ENCODE measurements at places on chromosomes 5 and 9. TPM values are rescaled to one million over a fixed set of nuclear protein-coding genes. Genes with fewer than 3 reads are reported as not detected.
A peak's percentile ranks its signal among the peaks of the same experiment; 100 is the strongest.

GRCh38 chr9:81599837-81600236 lies 89.5 kb downstream of the TLE1 start:
- DNase-seq = no peak

DNA sequence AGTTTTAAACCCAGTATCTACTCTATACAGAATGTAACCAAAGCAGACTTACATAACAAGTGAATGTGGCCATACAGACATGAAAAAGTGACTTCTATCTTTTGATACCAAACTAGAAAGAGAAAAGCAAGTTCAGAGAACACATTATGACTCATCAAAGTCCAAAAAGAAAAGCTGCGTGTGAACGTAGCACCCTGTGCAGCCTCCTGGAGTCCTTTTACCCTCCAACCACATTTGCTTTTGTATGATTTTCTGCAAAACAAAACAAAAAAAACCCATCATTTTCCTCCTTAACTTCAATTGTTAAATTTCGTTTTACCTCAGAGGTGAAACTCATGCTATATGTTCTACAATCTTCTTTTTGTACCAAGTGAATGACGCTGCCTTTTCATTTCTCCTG lies 2.8 kb upstream of the SMARCA2 start:
- DNase-seq = no peak

DNA sequence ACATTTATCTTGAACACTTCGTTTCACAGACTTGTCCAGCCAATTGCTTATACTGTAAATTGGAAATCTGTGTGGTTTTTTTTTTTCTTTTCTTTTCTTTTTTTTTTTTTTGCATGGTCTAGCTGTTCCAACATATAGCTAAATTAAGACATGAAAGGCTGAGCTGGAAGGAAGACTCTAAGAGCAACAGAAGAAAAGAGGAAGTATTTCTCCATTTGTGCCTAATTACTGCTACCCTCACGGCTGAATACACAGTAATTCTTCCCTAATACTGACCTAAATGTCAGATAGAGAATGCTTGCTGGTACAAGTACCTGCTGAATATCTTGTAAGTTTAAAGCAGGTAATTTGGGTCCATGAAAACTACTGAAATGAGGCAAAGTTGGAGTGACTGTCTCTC lies 11.0 kb upstream of the HAPLN1 start:
- DNase-seq = no peak

DNA sequence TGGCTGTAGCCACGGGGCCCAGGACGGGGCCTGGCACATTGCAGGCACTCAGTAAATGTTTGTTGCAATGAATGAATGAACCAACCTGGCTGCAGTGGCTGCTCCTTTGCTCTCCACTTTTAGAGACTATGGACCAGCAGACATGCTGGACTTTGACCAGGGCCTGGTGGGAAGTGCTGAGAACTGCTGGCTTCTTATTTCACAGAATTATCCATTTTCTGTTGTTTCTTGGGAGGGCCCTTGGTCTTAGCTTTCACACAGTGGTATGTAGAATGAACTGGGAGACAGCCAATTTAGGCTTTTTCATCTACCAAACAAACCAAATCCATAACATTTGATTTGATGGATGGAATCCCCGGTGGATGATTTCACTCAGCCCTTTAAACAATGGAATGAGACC lies 78.0 kb upstream of the LHFPL2 start:
- peak; percentile 11 for DNase-seq

DNA sequence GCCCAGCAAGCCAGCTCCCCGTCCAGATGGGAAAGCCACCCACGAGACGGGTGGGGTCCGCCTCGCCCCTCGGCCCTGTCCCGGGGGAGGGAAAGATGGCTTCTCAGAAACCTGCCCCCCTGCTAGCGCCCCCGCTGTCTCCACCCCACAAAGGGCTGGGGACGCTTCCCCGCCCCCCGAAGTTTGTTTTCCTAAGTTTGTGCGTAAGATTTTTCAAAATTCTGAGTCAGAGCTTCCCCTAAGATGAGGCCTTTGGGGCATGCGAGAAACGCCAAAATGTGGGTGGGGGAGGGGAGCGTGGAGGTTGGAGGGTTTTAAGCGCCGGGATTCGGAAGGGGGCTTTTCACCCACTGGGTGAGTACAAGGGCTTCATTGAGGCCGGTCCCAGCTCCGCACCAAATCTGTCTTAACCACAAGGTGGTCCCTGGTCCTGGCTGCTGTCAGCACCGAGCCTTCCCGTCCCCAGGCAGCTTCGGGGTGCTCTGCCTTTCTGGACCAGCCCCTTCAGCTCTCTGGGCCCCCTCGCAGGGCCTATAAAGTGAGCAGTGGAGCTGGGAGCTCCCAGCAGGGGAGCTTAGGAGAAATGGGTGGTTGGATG lies 32.3 kb downstream of the PRRX2 start:
- no peak for DNase-seq

- DNase-seq = peak; percentile 60
Measured at GRCh38 chr9:94639999-94640376, 670 bp upstream of the FBP1 start.

RPL12 gene
- total RNA-seq = 1,249 TPM

ARSB gene
- total RNA-seq = 3.8 TPM

OR1Q1 gene
- total RNA-seq = not detected
